ENCODE measurements at places on chromosomes 7 and 10.

DNA sequence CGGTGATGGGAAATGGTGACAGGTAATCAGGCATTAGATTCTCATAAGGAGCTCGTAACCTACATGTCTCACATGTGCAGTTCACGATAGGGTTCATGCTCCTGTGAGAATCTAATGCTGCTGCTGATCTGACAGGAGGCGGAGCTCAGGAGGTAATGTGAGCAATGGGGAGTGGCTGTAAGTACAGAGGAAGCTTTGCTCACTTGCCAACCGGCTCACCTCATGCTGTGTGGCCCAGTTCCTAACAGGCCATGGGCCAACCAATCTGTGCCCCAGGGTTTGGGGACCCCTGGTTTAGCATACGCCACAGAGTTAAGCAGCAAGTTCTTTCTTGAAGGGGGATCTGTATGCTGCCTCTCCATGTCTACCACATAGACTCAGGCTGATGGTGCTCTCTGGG is 133.1 kb downstream of the IQUB start:
- DNase-seq = no peak

DNA sequence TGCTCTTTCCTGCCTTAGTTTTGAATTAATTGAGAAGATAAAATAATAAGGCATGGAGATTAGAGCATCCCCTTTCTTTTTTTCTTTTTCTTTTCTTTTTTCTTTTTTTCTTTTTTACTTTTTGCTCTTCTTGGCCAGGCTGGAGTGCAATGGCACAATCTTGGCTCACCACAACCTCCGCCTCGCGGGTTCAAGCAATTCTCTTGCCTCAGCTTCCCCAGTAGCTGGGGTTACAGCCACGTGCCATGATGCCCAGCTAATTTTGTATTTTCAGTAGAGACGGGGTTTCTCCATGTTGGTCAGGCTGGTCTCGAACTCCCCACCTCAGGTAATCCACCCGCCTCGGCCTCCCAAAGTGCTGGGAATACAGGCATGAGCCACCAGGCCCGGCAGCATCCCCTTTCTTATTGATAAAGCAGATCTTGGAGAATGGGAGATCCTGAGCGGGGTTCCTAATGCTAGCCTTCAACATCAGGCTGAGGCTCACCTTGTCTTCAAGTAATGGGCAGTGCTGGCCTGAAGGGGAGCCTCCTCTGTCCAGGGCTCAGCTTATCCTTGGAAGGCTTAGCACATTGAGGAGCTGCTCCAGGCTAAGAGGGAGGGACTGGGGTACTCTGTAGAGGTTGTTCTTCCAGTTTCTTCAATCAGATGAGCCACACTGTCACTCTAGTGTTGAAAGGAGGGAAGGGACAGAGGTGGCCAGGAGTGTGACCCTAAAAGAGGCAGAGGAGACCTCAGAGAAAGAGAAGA is 27.9 kb downstream of the GSTO2 start:
- DNase-seq = no peak

DNA sequence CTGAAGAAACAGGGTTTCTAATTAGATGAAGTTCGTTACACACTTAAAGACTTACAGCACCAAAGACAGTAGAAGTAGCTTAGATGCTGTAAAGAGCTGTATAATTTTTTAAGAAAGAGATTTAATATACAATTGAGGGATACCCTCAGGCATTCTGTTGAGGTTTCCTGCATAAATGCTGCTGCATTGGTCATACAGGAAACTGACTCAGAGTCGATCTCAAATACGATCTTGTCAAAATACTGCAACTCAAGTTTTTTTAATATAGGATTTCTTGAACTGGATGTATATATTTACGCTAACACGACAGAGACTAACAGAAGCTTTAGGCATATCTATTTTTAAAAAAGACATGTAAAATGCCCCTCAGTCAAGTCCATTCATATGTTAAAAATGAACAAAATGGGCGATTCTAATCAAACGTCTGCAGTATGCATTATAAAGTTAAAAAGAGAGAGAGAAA is 2.4 kb upstream of the ARID5B start:
- no peak for DNase-seq

DNA sequence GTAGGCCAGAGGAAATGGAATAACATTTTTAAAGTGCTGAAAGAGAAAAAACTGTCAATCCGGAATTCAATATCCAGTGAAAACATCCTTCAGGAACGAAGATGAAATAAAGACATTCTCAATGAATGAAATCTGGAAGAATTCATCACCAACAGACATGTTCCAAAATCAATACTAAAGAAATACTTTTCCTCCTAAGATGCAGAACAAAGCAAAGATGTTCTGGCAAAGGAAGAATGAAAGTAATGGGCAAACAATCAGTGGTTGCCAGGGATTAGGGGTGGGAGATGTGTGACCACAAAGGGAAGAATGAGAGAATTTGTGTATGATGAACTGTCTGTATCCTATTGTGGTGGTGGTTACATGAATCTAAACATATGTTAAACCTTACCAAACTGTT is 52.8 kb upstream of the EEPD1 start:
- no peak for DNase-seq

- DNase-seq = no peak
Observed at GRCh38 chr7:1665549-1666316, 4.3 kb upstream of the ELFN1 start.

DNA sequence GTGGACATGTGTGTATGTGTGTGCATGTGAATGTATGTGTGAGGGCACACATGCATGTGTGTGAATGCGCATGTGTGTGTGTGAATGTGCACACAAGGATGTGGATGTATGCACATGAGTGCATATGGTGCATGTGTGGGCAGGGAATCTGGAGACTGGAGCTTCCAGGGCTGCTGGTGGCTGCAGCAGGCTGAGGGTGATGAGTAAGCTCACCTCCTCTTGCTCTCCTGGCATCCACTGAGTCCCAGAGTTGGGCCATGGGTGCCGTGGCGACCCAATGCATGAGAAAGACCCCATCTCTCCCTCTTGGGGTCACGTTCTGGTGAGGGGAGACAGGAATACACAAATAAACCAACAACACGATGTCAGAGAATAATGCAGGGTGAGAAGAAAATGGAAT is 33.3 kb upstream of the COL13A1 start:
- DNase-seq = no peak

DNA sequence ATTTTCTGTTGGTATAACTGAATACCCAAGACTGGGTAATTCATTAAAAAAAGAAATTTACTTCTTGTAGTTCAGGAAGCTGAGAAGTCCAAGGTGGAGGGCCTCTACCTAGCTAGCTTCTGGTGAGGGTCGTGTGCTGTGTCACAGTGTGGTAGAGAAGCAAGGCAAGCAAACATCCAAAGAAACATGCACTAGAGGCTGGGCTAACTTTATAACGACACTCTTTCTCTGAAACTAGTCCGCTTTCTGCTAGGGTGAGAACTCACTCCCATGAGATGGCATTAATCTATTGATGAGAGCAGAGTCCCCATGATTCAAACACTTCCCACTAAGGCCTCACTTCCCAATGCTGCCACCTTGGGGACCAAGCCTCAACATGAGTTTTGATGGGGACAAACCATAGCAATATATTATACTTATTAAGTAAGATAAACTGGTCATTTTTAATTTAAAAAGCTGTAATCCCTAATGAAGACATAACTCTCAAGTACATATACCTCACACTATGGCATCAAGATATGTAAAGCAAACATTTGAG is 50.8 kb downstream of the PHYHIPL start:
- no peak for DNase-seq

- DNase-seq = no peak
Observed at GRCh38 chr10:119330342-119330741, 123.0 kb downstream of the GRK5 start.

- no peak for DNase-seq
Observed at GRCh38 chr7:110977127-110977737, 113.7 kb upstream of the LRRN3 start.

DNA sequence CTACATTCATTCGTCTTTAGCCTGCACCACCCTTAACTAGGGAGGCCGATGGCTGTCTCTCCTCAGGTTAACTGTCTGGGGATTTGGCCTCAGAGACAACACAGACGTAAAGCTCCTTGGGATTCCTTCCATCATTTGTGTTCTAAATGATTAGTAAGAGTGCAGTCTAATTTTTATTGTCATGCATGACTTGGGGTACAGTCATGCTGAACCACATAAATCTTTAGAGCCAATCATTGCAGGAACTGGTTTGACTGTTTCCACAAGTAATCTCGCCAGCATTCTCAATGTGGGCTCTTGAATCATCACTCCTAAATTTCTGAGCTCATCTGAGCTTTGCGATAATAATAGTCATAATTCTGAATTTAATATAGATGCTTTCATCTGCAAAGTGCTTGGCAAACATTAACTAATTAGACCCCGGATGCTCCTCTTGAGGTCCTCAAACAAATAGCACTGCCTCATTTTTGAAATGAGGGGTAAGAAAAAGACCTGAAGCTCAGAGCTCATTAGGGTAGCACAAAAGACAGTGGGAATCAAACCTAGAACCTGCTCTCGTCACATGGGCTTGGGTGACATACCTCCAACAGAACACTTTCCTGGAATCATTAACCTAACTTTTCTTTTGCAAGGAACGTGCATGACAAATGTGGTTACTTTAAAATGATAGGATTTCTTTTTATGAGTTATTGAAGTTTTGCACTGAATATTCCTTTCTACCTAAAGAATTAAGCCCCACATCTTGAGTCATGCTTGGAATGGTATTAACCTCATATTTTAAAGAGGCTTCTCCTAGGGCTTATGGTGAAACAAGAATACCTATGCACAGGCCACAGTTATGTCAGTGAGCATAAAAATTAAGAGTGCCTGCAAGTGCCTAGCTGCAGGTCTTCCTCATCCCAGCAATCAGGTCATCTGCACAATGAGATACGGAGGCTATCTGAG is 118.9 kb upstream of the NRP1 start:
- DNase-seq = no peak

DNA sequence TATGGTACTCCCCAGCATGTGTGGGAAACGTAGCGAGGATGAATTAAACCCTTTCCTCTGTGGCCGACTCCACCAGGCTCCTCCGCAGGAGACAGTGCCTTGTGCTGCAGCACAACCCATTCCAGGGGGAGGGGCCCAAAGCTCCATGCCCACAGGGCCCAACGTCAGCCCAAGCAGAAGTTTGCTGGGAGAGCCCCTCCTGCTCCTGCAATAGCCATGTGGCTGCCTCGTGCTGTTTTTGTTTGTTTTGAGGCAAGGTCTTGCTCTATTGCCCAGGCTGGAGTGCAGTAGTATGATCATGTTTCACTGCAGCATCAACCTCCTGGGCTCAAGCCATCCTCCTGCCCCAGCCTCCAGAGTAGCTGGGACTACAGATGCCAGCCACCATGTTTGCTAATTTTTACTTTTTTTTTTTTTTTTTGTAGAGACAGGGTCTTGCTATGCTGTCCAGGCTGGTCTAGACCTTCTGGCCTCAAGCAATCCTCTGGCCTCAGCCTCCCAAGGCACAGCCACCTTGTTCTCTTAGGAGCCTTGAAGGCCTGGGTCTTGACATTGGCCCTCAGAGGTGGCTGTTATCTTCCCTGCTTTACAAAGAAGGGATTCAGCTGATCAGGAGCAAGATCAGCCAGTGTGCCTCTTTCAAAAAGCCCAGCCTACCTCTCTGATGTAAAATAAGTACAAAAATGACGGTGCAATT is 102.8 kb downstream of the DYNC2I1 start:
- DNase-seq = no peak

- DNase-seq = no peak
Observed at GRCh38 chr7:22252936-22253536, 103.9 kb downstream of the RAPGEF5 start.

GRCh38 chr10:121426307-121426706 is 171.9 kb downstream of the FGFR2 start:
- DNase-seq = no peak

DNA sequence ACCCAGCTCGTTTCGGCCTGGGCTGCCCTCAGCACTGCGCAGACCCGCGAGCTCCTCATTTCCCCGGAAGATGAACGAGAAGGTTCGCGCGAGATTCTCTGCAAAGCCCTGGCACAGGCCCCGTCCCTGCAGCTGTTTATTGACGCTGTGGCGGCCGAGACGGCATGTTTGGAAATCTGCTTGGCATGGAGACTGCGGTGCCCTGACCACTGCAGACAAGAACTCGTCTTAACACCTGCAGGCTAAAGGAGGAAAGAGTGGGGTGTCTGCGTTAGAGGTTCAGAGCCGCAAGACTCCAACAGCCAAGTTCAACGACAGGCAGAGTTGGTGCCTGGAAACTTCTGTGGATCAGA is 125.6 kb downstream of the DNAJB6 start:
- DNase-seq = no peak

DNA sequence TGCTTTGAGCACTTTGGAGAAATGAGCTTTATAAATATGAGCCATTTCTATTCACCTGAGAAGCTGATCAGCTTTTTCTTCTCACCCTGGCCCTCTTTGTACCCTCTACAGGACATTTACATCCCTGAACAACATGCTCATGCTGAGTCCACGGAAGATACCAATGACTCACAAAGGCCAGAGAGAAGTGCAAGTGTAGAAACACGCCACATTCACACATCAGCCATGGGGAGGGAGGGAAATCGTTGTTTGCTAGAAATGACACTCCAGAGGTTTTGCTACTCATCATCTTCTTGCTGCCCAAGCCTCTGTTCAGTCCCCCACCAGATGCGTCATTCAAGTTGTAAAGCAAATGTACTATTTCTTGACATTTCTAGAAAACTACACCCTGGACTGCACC is 2.8 kb upstream of the UCN3 start:
- DNase-seq = no peak

DNA sequence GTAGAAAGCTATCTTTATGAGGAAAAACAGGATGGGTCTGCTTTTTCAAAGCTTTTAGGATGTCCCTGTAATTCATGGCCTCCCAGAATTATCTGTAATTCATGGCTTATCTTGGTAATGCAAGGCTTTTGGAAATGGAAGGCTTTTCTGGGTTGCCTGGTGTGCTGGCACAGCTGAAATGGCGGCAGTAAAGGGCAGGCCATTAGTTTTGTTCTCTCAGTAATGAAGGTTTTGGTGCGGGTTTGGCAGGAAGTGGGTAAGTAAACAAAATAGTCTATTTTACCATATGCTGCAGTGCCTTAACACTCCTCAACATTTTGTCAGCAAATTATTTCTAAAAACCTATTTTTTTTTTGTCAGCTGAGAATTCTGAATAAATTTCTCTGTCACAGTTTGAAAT is 69.3 kb downstream of the LRGUK start:
- DNase-seq = no peak

DNA sequence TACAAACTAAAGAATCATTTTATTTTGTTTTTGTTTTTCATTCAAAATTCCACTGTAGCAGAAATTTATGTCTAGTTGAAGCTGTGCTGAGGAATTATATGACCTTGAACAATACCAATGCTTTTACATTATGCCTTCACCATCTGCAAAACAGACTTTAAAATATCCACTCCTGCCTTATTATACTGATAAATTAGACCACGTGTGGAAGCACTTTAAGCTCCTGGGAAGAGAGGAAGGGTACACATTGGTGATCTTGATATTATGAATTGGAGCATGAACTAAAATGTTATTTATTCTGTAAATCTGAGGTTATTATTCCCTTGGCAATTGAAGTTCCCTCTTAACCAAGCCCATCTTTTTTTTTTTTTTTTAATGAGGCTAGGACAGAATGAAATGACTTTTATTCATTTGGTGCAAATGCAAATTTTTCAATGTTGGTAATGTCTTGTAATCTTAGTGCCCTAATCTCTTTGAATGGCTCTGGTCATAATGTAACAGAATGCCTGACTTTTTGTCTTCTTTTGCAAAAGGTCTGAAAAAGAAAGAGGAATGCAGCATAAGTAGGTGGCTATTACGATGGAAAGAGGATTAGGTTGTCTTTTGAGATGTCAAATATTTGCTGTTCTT is 139.9 kb upstream of the COBL start:
- no peak for DNase-seq
